RPMI8226 (cell line): ENCODE measurements at places on chromosomes 5 and 9.

DNA sequence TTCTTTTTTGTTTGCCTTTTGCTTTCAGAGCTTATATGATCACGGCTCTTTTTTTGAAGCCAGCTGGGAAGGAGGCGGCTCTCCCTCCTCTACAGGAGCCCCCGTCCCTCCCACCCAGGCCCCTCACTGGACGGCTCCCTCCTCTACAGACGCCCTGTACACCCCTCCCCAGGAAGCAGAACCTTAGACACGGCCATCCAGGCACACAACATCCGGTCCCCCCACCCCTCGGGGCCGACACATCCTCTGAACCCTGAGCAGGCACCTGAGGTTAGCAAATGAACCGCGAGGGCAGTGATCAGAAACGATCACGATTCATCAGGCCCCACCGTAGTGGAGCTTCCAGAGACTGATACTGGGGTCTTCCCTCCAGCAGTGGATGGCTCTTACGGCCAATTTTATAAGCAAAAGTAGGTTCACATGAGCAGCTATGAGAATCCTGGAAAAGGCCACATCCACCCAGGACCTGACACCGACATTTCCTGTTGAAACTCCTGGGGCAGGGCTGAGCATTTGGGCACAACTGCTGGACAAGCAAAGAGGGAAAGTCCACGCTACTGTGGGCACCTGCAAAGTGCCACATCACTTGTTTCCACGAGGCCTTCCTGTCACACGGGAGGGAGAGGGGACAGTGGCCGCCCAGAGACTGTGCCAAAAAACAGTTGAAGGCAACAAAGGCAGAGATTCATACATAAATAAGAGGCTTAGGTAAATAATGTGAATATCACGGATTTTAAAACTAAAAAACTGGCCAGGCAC is 78.9 kb downstream of the SEMA4D start:
- no peak for DNase-seq

GRCh38 chr9:28127101-28127500 is 553.8 kb upstream of the C9orf72 start:
- DNase-seq: no peak

DNA sequence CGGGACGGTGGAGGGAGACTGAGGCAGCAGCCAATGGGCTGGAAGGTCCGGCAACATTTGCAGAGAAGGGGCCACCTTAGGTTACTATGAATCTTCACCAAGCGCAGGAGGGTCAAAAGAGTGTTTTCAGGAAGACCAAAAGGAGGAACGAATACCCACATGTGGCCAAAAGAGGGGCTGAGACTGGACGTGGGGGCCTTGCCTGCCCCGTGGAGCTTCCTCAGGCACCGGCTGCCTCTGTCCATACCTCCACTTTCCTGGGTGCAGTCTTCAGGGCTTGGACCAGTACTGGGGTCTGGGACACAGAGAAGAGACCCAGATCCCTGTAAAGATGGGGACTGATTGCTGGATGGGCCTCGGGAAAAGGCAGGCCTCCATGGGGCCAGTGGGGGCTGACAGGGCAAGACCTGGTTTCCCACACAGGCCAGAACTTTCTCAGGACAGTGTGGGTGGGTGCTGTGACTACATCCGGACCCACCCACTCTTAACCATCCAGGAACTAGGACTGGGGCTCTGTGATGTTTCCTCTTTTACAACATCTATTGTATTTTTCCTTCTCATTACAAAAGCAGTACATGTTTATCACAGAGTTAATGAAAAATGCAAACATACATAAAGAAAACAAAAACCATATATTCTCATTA is 294.7 kb downstream of the ZSWIM6 start:
- no peak for DNase-seq

DNA sequence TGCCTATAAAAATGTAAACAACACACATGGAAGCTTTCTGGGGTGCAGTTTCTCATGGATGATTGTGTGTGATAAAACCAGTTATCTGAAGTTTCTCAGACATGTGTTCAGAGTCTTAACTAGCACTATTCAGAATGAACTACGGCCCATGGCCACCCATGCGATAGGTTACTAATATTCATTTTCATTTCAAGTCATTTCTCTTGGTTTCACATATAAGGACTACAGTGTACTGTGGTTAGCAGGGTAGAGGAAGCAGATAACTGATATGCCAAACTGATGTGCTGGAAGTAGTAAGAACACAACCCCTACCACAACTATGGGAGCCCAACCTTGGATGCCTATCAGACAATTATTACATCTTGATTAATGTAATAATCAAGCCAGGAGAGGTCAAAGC is 372.1 kb downstream of the DTWD2 start:
- DNase-seq: no peak

DNA sequence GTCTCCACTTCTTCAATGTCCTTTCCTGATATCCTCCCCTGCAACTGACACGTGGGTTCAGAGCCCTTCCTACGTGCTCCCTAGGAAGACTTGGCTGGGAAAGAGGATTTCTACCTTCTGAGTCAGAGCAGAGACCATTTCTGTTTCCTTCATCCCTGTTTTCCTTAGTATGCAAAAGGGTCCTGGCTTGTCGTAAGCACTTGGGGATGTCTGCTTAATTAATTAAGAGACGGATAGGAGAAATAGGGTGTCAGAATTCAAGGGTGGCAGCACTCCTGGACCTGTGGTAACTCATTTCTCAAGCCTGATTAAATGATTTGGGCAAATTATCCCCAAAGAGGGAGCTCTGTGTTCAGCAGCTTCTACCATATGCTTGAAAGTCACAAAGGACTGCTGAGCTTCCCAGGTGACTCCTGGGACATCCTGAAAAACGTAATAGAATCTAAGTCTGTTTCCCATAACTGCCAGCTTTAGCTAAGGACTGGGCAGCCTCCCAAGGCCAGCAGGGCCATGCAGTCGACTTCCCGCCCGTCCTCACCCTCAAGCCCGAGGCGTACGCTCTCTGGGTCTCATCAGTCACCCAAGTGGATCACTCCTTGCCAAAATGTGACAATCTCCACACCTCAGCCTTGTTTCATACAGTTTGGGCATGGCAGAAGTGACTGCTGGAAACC is 20.5 kb downstream of the ABCA1 start:
- no peak for DNase-seq

DNA sequence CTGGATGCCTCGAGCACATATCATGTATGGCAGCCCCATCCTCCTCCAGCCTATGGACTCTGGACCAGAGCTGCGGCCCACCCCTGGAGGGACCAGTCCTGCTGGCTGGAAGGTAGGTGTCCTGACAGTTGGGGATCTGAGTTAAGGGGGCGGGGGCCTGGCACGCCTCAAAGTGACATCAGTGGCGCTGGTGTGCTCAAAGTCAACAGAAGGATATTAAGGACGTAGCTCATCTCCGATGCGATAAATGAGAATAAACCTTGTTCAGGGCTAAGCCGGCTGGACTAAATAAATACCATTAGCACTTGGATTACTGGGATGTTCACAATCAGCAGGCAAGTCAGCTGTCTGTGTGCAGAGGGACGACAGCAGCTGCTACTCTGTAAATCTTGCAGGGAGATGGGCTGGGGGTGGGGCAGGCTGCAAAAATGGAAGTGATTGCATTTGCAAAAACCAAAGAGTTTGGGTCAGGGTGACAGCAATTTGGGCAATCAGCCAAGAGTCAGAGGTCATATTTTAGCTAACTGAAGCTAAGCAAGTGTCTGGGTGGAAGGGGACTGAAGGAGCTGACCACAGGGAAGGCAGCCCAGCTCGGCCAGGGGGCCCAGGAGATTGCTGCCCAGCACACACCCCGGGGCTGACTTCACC is 80.0 kb upstream of the LRRTM2 start:
- DNase-seq: peak; percentile 90

DNA sequence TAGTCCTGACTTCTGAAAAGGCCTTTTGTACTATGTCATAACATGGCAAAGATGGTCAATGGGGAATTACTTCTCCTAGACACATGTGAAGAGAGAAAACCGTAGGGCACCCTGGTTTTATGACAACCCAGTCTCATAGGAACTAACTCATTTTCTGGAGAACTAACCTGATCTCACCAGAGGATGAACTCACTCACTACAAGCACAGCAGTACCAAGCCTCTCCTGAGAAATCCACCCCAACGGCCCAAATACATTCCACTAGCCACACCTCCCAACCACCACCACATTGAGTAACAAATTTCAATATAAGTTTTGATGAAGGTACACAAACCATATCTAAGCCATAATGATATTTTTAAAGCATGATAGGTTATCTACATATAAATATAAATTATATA is 909.3 kb upstream of the CDH10 start:
- no peak for DNase-seq

DNA sequence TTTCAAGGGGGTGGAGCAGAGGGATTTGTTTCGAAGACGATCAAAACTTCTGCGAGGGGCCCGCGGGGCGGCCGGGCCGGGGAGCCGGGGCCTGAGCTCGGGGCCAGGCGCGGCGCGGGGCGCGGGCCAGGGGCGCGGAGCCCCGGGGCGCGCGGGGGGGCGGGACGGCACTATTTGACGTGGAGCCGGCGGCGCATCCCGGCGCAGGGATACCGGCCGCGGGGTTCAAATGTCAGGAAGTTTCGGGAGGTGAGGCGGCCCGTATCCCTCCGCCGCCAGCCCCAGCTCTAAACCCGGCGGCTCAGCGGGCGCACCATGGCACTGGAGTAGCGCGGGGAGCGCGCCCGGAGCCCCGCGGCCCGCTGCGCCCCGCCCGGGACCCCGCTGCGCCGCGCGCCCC is at the start of gene LMX1B:
TSS of gene LMX1B (plus strand) at position 278 of the 400 bp plus-strand sequence. CDS start 522 bp downstream, outside the sequence.
- DNase-seq: no peak

GRCh38 chr5:15887093-15887492 is 292.5 kb downstream of the MARCHF11 start:
- DNase-seq: no peak

GRCh38 chr9:92669527-92669889 is 423 bp downstream of the IPPK start:
- DNase-seq: peak; percentile 28

GRCh38 chr5:66602621-66603020 is 6.4 kb downstream of the MAST4 start:
- no peak for DNase-seq

- DNase-seq: no peak
These were observed 99.1 kb downstream of the RXRA start for GRCh38 chr9:134425401-134425800.

- peak; percentile 34 for DNase-seq
These were observed 215.9 kb downstream of the MCTP1 start for GRCh38 chr5:95069021-95069420.

DNA sequence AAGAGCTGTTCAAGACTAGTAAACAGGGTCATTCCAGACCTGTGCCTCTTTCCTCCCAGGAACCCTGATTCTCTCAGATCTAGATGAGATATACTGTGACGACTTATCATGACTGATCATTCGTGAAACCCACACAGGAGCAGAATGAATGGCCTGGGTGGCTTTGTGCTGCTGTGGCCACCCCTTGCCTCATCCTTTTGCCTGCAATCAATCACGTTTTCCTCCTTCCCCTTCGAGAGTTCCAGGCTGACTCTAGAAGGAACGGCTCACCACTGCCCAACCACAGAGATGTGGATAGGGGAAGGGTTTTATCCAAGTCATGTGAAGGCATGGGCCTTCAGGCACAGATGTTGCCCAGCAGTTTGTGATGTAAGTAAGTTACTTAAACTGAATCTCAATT is 5.8 kb downstream of the ANXA6 start:
- no peak for DNase-seq

DNA sequence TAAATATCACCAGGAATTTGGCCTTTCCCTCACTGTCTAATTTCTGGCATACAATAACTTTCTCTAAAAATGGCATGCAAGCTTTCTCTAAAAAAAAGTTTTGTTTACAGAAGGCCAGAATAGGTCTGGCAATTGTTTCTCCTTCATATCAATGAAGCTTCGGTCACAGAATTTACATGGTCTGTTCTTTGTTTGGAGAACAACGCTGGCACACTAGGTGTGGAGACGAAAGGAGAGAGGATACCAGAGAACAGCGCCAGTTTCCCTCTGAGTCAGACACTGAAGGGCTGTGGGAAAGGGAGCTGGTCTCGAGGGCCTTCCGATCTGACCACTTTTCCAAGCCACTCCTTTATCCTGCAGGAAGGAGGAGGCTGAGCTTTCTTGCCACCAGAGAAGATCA is 60.1 kb upstream of the ITGA1 start:
- no peak for DNase-seq

DNA sequence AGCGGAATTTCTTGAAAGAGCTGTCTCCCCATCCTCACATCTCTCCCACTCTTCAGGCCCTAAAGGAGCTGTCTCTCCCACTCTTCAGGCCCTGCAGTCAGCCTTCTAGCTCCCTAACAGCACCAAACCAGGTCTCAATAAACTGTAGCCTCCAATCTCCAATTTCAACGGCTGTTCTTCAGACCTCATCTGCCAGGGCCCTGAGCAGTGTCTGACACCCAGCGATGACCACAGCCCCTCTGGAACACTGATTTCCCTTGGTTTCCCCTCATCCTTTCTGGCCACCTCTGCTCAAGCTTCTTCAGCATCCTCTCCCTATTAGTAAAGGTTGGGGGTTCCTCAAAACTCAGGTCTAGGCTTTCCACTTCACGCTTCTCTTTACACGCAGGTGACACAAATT is 1.6 kb upstream of the P4HA2 start:
- DNase-seq: no peak

- no peak for DNase-seq
These were observed 26.2 kb downstream of the WWC1 start for GRCh38 chr5:168317521-168318147.

GRCh38 chr5:16140944-16141343 is 38.6 kb downstream of the MARCHF11 start:
- DNase-seq: no peak

DNA sequence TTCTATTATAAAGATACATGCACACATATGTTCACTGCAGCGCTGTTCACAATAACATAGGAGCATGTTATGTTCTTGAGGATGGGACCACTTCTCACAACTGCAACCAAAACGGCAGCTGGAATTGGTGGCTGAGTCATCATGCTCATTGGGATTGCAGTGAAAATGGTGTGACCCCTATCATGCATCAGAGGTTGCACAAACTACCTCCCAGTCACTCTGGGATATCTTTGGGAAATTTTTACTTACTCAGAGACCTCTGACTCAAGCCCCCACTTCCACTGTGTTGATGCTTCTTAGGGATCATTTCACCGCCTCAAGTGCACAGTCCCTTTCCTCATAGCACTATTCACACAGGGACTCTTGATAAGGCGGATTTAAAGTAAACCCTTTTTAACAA is 474.1 kb downstream of the BNC2 start:
- no peak for DNase-seq

DNA sequence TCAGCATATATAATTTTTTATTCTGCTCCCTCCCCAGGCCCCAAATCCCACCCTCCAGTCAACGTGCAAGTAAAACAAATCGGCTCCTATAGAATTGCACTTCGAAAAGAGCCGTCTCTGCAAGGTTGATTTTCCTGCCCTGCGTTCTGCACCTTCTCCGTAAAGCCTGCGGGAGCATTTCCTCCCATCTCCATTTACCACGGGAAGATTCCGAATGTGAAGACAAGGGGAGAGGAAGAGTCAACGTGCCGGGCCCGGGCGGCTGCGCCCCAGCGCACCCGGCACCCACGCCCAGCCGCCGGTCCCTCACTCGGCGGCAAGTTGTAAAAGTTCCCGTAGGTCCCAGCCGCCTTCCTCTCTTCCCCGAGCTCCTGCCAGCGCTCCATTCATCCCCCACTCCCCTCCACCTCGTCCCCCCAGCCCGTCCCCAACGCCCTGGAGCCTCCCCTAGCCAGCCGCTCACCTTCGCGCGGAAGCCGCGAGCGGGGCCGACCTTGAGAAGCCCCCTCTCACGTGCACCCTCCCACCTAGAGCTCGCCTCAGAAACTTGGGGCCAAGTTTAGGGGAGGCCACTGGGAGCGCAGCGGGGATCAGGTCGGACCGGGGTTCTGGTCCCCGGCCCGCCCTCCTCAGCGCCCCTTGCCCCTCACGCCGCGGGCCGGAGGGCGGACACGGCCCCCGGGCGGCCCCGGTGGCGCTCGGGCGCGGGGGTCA is 431 bp downstream of the BNC2 start:
- no peak for DNase-seq

GRCh38 chr5:77776554-77777206 is 541 bp upstream of the TBCA start:
- no peak for DNase-seq
